ENCODE measurements at places on chromosomes 11 and 22. TPM values are rescaled to one million over a fixed set of nuclear protein-coding genes. Genes with fewer than 3 reads are reported as not detected.

The KBTBD3 gene
- total RNA-seq = 1.6 TPM

The SAA4 gene
- total RNA-seq = 1.3 TPM

The DNHD1 gene
- 2.9 TPM for total RNA-seq

The UPK3A gene
- not detected for total RNA-seq

The OR2AG1 gene
- not detected for total RNA-seq

The APLNR gene
- not detected for total RNA-seq

The THY1 gene
- 9.7 TPM for total RNA-seq

The ZBTB16 gene
- 0.08 TPM for total RNA-seq

The TCN1 gene
- total RNA-seq = not detected

The DUSP8 gene
- 19.2 TPM for total RNA-seq

The CHST1 gene
- 2.3 TPM for total RNA-seq

The DMC1 gene
- total RNA-seq = 0.75 TPM

The ELMOD1 gene
- 0.07 TPM for total RNA-seq

The CDHR5 gene
- total RNA-seq = not detected

The CD3D gene
- not detected for total RNA-seq

Data from kidney epithelial cell (primary cell).